ENCODE measurements at places on chromosomes 11 and 22.

DNA sequence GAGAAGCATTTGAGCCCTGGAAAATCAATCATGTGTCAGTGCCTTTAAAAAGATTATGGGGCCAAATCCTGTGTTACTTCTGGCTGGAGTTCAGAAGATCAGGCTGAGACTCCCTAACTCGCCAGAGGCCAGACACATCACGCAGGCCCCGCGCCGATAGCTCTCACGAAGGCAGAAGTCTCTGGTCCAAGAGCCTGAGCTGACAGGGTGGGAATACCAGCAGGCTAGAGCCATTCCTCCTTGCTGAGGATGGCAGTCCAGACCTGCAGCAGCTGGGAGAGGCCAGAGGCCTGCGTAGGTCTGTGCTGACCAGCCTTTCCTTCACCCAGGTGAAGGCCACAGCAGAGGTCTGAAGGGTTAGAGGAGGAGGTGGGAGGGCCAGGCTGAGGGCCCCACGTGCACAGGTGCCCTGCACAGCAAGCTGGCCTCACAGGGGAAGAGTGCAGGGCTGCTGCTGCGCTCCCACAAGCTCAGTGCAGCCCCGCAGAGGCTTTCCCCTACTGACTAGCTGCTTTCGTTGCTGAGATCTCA is 52.9 kb downstream of the ST14 start:
- no peak for DNase-seq

- DNase-seq, result no peak
Measured at GRCh38 chr22:32570501-32570900, 95.9 kb downstream of the FBXO7 start.

DNA sequence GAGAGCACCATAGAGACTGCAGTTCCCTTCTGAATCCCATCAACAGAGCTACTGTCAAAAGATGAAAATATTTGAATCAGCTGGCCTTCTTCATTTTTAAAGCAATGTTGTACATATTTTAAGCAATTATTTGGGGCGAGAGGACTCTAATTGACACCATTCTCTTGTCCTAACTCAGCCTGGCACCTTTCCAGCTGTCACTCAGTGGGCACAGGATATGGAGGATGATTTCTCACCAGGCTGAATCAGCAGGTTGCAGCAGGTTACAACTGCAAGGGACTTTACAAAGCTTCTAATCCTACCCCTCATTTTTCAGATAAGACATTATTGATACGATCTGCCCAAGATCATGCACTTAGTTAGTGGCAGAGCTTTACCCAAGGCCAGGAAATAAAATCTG is 11.9 kb upstream of the WT1 start:
- DNase-seq, result no peak

DNA sequence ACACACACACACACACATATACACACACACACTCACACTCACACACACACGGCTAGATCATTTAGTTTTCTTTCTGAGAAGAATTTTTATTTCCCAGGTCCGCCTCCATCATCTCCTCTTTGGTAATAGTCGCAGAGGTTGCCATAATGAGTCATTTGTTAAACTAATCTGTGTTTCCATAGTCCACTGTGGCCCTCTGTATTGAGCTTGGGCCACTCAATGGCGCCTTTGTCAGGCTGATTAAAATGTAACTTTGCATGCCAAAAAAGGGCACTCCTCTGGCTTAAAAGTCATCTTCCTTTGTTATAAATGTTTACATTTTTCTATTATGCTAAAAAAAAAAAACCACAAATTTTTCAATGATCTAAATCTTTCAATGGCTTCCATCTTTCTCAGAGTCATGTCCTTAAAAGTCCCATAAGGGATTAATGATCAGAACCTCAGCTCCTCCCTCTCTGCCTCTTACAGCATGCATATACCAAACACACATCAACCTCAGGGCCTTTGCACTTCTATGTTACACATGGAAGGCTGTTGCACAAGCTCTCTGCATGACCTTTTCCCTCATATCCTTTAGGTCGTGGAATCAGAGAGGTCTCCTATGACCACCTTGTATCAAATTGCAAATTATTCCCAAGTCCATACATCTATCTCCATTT is 35.3 kb downstream of the EHF start:
- no peak for DNase-seq

DNA sequence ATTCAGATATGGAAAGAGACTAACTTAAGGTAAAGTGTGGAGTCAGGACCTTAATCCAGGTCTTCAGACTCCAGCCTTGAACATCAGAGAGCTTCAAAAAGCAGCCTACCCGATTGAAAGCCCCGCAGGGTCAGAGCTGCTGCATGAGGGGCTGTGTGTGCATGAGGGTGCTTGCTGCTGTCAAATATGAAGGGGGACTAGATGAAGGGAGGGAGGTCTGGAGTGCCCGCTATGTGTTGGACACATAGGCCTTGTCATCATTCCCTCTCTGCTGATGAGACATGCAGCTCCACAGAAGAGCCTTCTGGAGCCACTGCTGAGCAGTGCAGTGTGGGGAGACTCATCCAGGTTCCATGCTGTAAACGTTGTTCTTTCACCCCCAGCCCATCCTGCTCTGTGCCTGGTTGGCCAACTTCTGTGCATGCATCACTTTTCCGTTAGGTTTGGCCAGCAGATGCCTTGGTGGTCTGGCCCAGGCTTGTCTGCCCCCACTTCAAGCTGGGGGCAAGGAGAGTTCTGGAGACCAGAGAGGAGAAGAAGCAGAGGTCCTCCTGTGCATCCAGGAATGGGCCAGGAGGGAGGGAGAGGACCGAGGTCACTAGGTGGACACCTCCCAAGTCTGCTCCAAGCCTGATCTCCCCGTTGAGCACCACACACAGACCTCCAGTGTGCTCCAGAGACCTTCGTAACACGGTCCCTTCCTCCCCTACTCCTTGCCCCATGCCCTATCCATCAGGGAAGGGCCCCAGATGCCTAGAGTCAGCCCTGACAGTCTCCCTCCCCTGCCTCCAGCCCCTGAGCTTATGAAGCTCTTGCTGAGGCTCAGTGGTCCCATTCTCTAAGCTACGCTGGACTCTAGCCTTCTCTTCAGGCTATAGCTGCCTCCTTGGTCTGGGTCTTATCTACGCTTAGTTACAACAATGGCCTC is 32.0 kb downstream of the LRRC32 start:
- no peak for DNase-seq

DNA sequence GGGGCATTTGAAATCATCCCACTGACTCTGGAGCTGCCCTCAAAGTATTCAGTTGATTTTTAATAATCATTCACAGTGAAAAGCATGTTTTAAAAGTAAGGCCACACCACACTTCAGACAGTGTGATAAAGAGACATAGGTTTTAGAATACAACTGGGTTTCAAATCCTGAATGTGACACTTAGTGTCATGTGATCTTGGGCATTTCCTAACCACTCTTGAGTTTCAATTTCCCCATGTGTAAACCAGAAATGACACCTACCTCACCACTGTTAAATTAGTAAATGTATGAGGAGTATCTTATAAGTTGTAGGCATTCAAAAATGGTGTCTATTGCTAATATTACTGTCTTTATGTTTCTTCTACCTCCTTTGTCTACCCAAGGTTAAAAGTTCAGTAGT is 5.4 kb downstream of the TMEM123 start:
- DNase-seq, result no peak

DNA sequence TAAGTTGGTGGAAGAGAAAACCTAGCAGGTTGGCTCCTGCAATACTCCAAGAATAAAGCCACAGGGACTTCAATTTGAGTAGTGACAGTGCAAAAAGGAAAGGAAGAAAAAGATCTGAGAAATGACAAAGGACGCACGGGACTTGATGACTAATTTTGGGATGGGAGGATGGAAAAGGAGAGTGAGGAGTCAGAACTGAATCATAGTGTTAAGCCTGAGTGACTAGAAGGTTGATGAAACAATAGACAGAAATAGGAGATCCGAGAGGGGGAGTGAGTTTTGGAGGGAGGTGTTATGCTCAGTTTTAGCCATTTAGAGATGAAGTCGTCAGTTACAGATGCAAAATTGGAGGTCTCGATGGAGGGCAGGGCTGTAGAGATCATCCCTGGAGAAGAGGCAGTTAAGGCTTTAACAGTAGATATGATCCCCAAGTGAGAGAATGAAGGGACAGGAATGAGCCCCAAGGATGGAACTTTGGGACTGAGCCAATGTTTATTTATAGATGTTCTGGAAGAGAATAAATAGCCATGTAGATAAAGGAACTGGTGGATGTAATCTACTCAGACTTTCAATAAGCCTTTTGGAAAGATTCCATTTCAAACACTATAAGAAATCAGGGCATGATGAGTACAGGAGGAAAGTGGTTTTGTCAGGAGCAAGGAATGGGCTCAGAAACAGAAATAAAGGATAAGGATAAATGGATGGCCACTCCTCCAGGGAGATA is 108.9 kb upstream of the NCAM1 start:
- no peak for DNase-seq

- DNase-seq, result no peak
Measured at GRCh38 chr22:35219012-35219411, 38.3 kb upstream of the HMGXB4 start.

DNA sequence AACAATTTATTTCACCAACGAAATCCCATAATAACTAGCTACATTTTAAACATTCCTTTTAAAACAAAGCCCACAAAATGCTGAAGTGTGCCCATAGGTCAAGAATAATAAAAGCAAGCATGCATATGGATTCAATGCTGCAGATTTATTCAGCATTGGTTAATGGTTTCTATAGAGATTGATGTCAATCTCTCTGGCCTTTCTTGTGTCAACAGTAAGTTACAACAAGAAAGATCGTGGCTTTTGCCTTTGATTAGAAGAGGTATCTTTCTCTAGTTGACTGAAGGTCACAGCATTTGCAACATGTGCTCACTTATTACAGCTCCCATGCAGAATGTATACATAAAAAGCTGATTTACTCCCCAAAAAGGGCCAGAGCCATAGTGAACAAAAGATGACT is 1.4 kb upstream of the SOX6 start:
- no peak for DNase-seq

DNA sequence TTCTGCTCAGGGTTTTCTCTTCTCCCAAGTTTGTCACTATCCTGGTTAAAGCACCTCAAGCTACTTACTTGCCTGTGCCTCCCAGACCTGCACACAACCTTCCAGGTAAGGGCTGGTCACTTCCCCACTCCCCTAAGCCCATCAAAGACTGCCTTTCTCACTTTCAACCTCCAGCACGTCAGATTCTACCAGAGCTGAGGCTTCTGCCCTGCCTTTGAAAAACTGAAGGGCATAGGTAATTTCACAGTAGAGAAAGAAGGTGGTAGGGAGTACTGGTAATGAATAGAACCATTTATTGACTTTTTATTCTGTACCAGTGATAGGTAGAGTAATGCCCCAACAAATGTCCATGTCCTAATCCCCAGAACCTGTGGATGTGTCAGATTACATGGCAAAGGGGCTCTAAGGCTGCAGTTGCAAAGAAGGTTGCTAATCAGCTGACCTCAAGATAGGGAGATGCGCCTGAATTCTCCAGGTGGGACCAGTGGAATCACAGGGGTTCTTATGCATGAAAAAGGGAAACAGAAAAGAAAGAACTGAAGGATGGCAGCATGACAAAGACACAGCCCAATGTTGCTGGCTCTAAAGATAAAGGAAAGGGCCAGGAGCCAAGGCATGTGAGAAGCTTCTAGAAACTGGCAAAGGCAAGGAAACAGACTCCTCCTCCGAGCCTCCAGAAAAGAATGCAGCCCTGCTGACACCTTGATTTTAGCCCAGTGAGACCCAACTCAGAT is 89.0 kb downstream of the SLC1A2 start:
- no peak for DNase-seq

GRCh38 chr11:123505546-123506299 is 75.7 kb downstream of the GRAMD1B start:
- no peak for DNase-seq

GRCh38 chr22:20218326-20218872 is 49.7 kb downstream of the RTN4R start:
- no peak for DNase-seq

DNA sequence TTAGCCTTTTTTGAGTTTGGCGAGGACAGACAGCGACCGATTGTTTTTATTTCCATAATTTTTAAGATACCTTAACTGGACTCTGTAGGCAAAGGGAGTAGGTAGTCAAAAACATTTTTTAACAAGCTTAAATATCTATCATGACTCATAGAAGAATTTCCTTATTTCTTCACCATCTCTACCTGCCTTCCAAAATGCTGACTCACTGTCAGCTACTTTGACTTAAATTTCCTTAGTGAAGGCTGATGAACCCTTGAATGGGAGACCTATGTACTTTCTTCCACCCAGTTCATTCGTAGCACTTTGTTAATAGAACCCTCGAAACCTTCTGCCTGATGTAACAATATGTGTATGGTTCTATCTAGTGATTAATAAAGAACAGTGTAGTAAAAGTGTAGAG is 1.1 kb upstream of the MTMR2 start:
- DNase-seq, result no peak

- no peak for DNase-seq
Measured at GRCh38 chr11:116511684-116512083, 261.1 kb downstream of the BUD13 start.

DNA sequence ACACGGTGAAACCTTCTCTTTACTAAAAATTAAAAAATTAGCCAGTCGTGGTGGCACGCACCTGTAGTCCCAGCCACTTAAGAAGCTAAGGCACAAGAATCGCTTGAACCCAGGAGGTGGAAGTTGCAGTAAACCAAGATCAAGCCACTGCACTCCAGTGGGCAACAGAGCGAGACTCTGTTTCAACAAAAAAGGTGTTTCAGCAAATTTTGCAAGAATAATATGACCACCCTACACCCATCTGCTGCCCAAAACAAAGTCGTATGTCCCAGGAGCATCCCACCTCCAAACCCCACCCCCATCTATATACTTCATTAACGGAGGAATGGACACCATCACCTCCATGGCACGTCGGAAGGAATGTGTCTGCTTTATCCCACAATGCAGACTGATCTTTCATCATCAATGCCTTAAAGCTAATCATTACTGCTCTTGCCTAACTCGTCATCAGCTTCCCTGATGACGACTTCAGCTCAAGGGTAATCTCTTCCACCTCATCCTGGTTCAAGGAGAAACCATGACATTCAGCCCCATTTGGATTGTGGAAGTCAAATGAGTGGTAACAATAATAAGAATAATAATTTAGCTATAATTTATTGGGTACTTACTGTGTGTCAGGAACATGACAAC is 34.1 kb downstream of the SCGB1A1 start:
- no peak for DNase-seq

DNA sequence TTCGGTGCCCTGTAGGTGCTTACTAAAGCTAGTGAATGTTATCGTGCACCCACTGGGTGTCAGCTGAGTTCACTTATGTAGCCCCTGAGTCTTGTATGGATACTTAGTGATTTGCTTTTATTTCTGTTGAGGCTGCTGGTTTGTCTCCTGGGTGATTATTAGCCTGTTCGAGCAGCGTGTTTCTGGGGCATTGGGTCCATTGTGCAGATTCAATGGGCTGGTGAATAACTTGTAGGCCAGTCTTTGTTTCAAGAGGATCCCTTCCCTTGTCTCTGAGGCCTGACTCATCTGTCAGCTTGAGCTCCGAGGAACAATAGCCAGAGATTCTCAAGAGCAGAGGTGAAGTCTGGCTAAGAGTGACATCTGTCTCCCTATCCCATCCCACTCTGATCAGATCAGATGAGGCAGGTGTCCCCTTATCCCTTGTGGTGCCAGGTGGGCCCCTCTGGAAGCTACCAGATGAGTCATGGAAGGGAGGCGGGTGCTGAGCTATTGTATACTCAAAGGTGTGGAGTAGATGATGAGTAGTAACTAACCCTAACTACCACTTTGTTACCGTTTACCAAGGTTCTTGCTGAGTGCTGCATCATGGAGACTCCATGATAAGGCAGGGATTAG is 3.7 kb downstream of the MIAT start:
- no peak for DNase-seq

Measured in activated gamma-delta T cell treated with Interleukin-2 at 50 U/mL for 16 hours (primary cell).